SJSA1 (cell line): ENCODE measurements at places on chromosomes 11 and 22. TPM values are rescaled to one million over a fixed set of nuclear protein-coding genes. Genes with fewer than 3 reads are reported as not detected.

The ALX4 gene
- 30.3 and 41.6 TPM in 2 replicates for total RNA-seq

The SLCO2B1 gene
- total RNA-seq, result 0.13 and 2.2 TPM in 2 replicates

The MGAT3 gene
- 3.9 and 4.3 TPM in 2 replicates for total RNA-seq

The APOBEC3B gene
- total RNA-seq, result 3.5 and 9.4 TPM in 2 replicates

The FGF3 gene
- not detected in 2 replicates for total RNA-seq

The APOL1 gene
- total RNA-seq, result 4.4 and 5.8 TPM in 2 replicates

GRCh38 chr11:107719557-107720302 is 7.9 kb upstream of the SLN start:
- no peaks in the 10 kb centered on the region for H3K4me1 ChIP-seq
- H3K27me3 ChIP-seq, result no peaks in the 10 kb centered on the region
- no peak for DNase-seq
- no peak overlapping the region for H3K4me3 ChIP-seq
- H3K36me3 ChIP-seq, result no peaks in the 10 kb centered on the region
- H3K27ac ChIP-seq, result no peak overlapping the region

DNA sequence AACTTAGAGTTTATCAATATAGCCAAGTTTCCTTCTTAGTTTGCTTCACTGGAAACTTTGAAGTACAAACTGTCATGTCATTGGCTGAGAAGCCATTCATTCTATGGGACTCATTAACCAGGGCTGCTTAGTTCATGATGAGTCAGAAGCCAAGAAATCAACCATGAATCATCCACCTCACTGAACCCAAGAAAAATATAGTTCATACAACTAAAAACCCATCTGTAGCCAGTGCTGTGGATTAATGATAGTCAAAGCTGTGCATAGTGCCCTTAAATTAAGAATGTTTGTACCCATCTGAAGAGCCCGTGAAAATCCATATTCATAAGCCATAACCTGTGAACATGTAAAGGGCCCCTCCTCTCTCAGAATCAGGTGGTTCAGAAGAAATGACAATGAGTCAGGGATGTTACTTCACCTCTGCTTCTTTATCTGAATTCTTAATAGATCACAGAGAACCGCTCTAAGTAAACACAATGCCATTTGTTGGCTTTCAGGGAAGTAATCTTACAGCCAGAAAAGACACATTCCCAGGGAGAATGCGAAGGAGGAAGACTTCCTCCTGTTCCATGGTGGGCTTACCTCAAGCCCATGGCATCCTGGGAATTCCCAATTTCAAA is 25.4 kb downstream of the MMP20 start:
- peak; percentile 49 for DNase-seq
- peak overlapping the region; percentile 95 for H3K27ac ChIP-seq
- H3K36me3 ChIP-seq, result no peaks in the 10 kb centered on the region
- no peaks in the 10 kb centered on the region for H3K27me3 ChIP-seq
- no peak overlapping the region for H3K4me3 ChIP-seq
- H3K4me1 ChIP-seq, result peaks cover 48% of the 10 kb centered on the region

DNA sequence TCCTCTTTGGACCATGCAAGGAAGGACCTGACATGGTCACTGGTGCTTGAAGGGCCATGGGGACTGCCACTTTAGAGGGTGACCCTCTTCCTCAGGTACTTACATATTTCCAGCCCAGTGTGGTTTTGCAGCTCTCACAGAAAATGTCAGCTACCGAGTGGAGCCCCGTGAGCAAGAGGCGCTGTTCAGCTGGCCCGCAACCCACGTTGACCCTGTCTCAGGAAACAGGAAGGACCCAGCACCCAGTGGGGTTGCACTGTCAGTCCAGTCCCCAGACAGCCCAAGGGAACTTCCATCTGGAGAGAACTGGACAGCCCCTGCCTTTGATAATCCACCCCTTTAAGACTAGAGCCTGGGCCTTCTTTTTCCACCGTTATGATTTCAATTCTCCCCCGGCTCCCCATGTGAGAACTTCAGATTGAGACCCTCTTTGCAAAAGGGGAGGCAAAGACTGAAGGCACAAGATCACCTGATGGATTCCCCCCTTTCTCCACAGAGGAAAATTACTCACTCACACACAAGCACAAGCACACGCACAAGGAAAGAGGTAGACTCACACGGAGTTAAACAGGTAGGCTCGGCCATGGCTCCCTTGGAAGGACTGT is 3.4 kb downstream of the YPEL4 start:
- no peak overlapping the region for H3K27ac ChIP-seq
- DNase-seq, result no peak
- no peak overlapping the region for H3K4me3 ChIP-seq
- H3K4me1 ChIP-seq, result peaks cover 24% of the 10 kb centered on the region
- peaks cover 12% of the 10 kb centered on the region for H3K36me3 ChIP-seq
- H3K27me3 ChIP-seq, result peaks cover 31% of the 10 kb centered on the region

DNA sequence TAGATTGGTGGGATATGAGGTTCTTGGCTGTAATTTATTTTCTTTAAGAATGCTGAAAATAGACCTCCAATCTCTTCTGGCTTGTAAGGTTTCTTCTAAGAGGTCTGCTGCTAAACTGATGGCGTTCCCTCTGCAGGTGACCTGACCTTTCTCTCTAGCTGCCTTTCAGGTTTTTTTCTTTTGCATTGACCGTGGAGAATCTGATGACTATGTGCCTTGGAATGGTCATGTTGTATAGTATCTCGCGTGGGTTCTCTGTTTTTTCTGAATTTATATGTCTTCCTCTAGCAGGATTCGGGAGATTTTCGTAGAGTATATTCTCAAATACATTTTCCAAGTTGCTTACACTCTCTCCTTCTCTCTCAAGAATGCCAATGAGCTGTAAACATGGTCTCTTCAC is 122.2 kb downstream of the DDX10 start:
- no peaks in the 10 kb centered on the region for H3K4me1 ChIP-seq
- H3K4me3 ChIP-seq, result no peak overlapping the region
- DNase-seq, result no peak
- H3K36me3 ChIP-seq, result no peaks in the 10 kb centered on the region
- no peaks in the 10 kb centered on the region for H3K27me3 ChIP-seq

DNA sequence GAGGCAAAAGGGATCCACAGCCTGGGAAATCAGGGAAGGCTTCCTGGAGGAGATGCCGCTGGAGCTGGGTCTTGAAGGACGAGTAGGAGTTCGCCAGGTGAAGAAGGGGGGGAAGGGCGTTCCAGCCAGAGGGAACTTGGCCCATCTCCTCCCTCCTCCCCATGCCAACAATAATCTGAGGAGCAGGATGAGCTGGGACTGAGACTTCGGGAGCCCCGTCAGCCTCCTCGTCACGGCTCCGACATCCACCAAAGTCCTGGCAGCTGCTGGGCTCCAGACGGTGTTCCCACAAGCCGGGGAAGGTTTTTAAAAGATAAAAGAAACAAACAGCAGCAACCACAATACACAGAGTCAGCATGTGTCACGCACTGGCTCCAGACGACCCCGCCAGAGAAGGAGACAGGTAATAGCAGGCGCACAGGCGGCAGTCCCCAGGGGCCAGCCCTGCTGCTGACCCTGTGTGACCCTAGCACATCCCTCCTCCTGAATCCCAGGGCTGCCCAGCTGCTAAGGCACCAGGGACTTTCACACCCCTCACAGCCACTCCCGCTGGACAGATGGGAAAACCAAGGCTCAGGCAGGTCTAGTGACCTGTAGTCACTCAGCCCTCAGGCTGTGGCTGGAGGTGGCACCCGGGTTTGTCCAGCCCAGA is 37.3 kb downstream of the NUP50 start:
- H3K27me3 ChIP-seq, result no peaks in the 10 kb centered on the region
- no peak overlapping the region for H3K4me3 ChIP-seq
- H3K4me1 ChIP-seq, result peaks cover 53% of the 10 kb centered on the region
- peak overlapping the region; percentile 100 for H3K27ac ChIP-seq
- H3K36me3 ChIP-seq, result peaks cover 78% of the 10 kb centered on the region
- peak; percentile 99 for DNase-seq

DNA sequence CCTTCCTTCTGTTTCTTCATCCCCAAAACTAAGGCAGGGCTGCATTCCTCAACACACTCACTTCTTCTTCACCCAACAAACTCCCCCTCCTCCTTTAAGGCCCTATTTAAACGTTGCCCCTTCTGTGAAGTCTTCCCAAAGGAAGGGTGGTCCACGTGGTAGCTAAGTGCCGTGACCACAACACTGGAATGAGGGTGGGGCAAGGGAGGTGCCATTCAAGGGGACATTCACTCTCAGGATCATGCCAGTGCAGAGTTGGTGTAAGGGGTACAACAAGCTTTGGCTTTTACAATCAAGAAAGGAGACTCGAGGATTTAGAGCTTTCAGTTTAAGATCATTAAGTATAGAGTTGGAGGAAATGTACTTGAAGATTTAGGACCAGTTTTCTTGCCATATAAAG is 8.0 kb upstream of the MS4A10 start:
- peak overlapping the region; percentile 72 for H3K27ac ChIP-seq
- H3K36me3 ChIP-seq, result no peaks in the 10 kb centered on the region
- no peak for DNase-seq
- no peak overlapping the region for H3K4me3 ChIP-seq

DNA sequence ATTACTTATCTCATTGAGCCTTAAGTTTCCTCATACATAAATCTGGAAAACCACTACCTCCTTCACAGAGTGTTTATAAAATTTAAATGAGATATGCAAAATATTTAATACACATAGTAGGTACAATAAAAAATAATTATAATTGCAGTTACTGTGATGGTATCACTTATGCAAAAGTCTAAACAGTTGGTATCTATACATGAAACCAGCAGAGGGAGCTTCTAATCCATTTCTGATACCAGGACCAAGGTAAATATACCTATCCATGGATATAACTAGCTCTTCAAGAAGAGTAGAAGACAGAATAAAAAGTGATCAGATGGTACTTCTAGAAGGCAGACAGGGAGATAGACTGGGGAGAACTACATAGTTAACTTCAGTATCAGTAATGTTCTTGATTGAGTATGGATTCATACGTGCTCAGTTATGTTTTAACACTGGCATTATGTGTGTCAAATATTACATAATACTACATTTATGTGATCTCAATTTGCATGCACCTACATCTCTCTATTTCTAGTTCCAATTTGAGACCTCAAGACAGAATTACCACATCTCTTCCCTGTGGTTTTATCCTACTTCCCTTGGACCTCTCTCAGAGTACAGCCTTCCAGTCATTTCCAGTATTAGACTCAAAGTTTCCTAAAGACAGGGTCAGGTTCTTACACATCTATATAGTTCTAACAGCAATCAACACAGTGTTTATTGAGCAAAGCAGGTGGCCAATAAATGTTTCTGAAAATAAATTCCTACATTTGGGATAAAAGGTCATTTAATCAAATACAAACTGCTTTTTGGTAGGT is 13.7 kb upstream of the TSG101 start:
- H3K4me3 ChIP-seq, result no peak overlapping the region
- no peak overlapping the region for H3K27ac ChIP-seq
- H3K27me3 ChIP-seq, result no peaks in the 10 kb centered on the region
- no peak for DNase-seq
- no peaks in the 10 kb centered on the region for H3K36me3 ChIP-seq
- H3K4me1 ChIP-seq, result no peaks in the 10 kb centered on the region

- H3K4me3 ChIP-seq, result no peak overlapping the region
- no peaks in the 10 kb centered on the region for H3K36me3 ChIP-seq
- H3K4me1 ChIP-seq, result no peaks in the 10 kb centered on the region
- DNase-seq, result no peak
- no peaks in the 10 kb centered on the region for H3K27me3 ChIP-seq
- no peak overlapping the region for H3K27ac ChIP-seq
Observed at GRCh38 chr11:84420271-84420670, 1134.1 kb upstream of the CCDC90B start.

- H3K4me1 ChIP-seq, result no peaks in the 10 kb centered on the region
- H3K4me3 ChIP-seq, result no peak overlapping the region
- DNase-seq, result peak; percentile 34
- H3K27me3 ChIP-seq, result no peaks in the 10 kb centered on the region
- no peaks in the 10 kb centered on the region for H3K36me3 ChIP-seq
Observed at GRCh38 chr22:49017482-49018329, 810.0 kb downstream of the BRD1 start.

DNA sequence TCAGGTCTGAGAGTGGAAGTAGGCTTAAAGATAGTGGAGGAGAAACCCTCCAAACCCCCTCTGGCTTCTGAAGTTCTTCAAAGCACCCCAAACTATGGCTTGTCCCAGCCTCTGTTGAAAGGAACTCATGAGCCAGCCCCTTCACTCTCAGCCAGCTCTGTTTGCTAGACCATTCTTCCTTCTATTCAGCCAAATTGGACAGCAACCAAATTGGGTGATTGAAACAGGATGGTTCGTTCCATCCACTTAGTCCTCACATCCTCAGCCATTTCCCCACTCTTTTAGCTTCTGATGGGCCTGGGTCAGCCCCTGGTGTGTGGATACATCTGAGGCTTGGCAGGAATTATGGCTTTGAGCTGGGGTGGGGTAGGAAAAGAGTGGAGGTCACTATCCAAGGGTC is 4.5 kb downstream of the HTR3A start:
- no peak for DNase-seq
- no peaks in the 10 kb centered on the region for H3K36me3 ChIP-seq
- H3K4me1 ChIP-seq, result no peaks in the 10 kb centered on the region
- H3K27ac ChIP-seq, result no peak overlapping the region
- H3K4me3 ChIP-seq, result no peak overlapping the region
- no peaks in the 10 kb centered on the region for H3K27me3 ChIP-seq

DNA sequence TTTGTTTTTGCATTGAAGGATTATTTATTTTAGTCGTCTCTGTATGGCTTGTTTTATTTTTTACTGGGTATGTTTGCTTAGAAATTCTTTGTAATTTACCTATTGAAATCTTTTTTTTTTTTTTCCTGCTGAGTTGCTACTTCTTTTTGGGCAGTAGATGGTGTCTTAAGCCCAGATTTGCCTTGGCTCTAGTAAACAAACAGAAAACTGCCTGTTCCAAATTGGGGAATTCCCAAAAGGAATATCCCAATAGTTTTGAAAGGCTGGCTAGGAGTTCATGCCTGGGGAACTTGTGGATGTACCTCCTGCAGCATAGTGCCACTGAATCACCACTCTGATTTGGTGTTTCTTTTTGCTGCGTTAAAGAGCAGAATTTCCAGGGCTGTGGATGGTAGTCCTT is 17.7 kb downstream of the PAMR1 start:
- DNase-seq, result no peak
- no peaks in the 10 kb centered on the region for H3K27me3 ChIP-seq
- no peak overlapping the region for H3K27ac ChIP-seq
- no peak overlapping the region for H3K4me3 ChIP-seq

GRCh38 chr11:112453601-112454577 is 193.2 kb upstream of the PLET1 start:
- H3K27ac ChIP-seq, result no peak overlapping the region
- H3K4me1 ChIP-seq, result no peaks in the 10 kb centered on the region
- DNase-seq, result no peak
- no peaks in the 10 kb centered on the region for H3K27me3 ChIP-seq

- no peak overlapping the region for H3K27ac ChIP-seq
- H3K36me3 ChIP-seq, result no peaks in the 10 kb centered on the region
- no peak for DNase-seq
- H3K4me1 ChIP-seq, result no peaks in the 10 kb centered on the region
Observed at GRCh38 chr11:79393362-79394043, 47.3 kb downstream of the TENM4 start.
